NCI-H1694 (cell line): ENCODE measurements at places on chromosomes 7 and 10.

DNA sequence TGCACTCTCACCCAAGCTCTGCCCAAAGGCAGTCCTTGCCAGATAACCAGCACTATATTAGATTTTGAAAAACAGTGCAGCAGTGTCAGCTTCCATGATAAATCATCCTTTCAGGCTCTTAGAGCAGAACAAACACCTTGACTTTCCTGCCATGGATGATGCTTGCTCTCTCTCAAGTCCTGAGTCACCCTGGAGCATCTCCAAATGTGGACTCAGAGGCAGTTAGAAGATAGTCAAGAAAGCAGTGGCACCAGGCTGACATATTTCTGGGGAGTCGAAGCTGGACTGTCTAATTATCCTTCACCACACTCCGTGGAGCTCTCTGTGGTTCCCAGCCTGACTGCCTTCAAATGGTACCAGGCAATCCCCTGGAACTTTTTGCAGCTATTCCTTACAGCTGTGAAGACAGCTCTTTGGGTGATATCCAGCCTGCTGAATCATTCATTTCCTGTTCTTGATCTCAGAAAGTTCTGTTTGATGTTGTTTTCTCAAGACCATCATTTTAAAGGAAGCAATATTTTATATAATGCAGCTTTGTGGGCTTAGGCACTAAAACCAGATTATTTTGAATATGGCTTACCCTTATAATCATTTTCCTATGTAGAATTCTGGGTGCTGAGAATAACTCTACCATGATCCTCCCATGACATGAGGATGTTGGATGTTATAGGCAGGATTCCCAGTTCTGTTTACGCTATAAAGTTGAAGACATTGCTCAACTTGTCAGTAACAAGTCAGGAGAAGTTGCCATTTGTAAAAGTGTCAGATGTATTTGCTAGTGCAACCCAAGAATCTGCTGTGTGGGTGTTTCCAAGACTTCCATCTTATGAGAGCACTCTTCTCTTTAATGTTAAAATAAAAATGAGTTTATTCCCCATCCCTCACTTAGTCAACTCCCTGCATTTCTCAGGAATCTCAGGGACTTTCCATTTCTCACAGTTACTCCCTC lies 233.8 kb downstream of the C7orf25 start:
- no peak for DNase-seq

DNA sequence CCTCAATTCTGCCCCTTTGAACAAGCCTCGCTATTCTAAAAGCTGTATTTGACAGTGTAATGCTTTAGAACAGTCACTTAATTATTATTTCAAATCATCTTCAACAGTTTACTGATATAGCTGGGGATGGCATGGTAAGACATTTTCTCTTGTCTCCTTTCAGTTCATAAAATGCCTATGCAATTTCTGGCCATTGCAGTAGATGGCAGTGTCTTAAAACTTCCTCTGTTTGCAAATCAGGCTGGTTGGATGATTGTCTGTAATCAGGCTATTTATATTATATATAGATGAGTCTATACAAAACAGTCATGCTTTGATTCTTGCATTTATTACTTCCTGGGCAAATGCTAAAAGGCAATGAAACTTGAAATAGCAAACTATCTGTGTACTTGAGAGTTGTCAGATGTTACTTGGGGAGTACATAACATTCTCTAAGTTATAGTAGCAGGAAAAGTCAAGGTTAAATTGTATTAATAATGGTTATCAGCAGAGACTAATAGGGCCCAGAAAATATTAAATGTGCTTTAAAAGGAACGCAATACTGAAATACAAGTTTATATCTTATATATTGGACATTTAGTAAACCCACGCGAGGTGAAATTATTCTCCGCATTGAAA lies 55.5 kb upstream of the LHFPL3 start:
- peak; percentile 58 for DNase-seq

- DNase-seq: no peak
Observed at GRCh38 chr10:29694121-29694520, 59.4 kb upstream of the SVIL start.

DNA sequence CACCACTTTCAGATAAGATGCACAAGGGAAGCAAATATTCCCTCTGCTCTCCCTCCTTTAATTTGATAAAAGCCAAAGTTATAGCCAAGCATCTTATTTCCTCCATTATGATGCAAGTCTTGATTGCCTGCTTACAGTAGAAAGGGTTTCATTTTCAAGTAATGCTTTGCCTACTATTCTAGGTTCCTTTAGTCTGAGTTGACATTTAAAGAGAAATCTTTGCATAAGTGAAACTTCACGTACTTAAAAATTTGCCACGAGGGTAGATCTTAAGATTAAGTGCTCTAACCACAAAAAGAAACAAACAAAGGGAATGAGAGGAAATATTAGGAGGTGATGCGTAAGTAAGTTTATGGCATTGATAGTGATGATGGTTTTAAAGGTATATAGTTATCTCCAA lies 78.1 kb upstream of the VWDE start:
- no peak for DNase-seq

DNA sequence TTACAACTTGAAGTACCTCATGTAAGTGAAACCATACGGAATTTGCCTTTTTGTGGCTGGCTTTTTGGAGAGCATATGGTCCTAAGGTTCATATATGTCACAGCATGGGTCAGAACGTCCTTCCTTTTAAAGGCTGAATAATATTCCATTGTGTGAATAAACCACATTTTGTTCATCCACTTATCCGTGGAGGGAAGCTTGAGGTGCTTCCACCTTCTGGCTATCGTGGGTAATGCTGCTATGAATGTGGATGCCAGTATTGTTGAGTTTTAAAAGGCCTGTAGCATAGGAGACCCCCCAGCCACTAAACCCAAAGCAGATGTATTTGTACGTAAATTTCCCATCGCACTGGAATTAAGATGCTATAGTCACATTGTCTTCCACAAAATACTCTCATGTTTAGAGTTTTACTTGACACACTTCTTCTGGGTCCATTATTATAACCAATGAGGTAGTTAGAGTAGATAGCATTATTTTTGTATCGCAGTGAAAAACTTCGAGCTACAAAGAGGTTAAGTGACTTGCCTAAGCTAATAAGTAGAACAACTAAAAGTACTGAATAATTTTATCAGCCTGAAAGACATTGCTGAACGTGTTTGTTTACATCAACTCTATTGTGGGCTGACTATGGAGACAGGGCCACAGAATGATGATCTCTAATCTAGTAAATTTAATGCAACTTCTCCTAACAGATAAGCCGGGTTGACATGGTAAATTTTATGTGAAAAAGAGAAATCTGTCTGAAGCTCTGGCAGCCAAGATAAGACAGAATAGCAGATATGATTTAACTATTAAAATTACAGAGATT lies 183.0 kb upstream of the CTBP2 start:
- DNase-seq: no peak

DNA sequence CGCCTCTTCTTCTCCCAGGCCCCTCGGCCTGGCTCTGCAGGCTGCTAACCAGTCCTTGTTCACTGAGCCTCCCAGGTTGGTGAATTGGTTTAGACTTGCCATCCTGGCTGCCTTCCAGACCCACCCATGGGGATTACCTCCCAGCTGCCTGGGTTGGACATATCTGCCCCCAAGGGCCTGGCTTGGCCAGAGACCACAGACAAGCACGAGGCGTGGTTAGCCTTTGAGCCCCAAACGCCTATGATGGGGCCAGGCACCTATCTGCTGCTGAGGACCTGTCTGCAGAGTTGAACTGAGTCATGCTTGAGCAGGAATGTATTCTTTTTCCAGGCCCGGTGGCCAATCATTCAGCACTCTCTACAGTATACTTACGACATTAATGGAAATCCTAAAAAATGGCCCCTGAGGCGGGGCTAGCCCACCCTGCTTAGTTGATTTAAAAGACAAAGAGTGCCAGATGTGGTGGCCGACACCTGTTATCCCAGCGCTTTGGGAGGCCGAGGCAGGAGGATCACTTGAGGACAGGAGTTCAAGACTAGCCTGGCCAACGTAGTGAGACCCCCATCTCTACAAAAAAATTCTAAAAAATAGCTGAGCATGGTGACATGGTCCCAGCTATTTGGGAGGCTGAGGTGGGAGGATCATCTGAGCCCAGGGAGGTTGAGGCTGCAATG lies 361.5 kb downstream of the FRMD4A start:
- no peak for DNase-seq
